ENCODE measurements at places on chromosomes 4 and X.

GRCh38 chr4:86706923-86707597 is 112.9 kb downstream of the PTPN13 start:
- H3K4me1 ChIP-seq = no peaks in the 10 kb centered on the region
- no peak for DNase-seq
- H3K27ac ChIP-seq = no peak overlapping the region

- no peaks in the 10 kb centered on the region for H3K36me3 ChIP-seq
- DNase-seq = no peak
- no peak overlapping the region for H3K27ac ChIP-seq
- no peak overlapping the region for H3K4me3 ChIP-seq
- no peaks in the 10 kb centered on the region for H3K4me1 ChIP-seq
- H3K27me3 ChIP-seq = no peaks in the 10 kb centered on the region
Observed at GRCh38 chrX:77436682-77437081, 10.5 kb upstream of the FGF16 start.

DNA sequence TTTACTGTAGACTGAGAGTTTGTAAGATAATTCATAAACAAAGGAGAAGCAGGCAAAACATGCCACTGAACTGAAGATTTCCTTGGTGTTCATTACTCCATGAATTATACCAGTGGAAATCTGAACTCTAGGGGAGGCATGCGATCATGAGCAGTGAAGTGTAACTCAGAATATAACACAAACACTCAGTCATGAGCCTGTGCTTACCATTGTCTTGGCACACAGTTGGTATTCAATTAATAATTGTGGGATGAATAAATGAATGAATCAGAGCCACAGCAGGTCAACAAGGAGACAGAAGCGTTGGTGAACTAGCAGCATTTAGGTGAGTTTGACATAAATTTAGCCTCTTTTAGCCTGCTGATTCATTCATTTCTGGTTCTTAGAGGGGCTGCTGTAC is 263.5 kb upstream of the DKK2 start:
- DNase-seq = no peak
- H3K36me3 ChIP-seq = peaks cover 3% of the 10 kb centered on the region
- H3K27ac ChIP-seq = no peak overlapping the region
- no peaks in the 10 kb centered on the region for H3K4me1 ChIP-seq
- no peaks in the 10 kb centered on the region for H3K27me3 ChIP-seq

DNA sequence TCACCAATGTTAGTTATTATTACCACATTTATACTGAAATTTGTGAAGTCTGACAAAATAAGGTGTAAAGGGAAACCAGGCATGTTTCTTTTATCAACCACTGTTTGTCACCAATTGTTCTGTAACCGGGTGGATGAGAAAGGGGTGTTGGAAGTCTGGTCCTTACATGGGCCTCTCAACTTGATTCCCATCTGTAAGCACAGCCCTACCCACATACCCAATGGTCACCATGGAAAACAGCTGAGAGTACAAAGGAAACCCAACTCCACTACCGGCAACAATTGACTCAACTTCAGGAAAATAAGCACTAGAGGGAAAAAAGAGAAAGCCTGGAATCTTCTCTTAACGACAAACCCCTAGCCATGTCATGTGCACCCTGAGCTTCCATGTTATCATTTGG is 70.8 kb upstream of the PTCHD1 start:
- DNase-seq = no peak
- H3K4me1 ChIP-seq = no peaks in the 10 kb centered on the region
- no peaks in the 10 kb centered on the region for H3K27me3 ChIP-seq
- no peak overlapping the region for H3K27ac ChIP-seq
- H3K4me3 ChIP-seq = no peak overlapping the region

GRCh38 chr4:73603271-73603710 is 16.9 kb downstream of the RASSF6 start:
- H3K36me3 ChIP-seq = no peaks in the 10 kb centered on the region
- no peak overlapping the region for H3K4me3 ChIP-seq
- no peaks in the 10 kb centered on the region for H3K4me1 ChIP-seq
- H3K27me3 ChIP-seq = no peaks in the 10 kb centered on the region
- no peak for DNase-seq
- no peak overlapping the region for H3K27ac ChIP-seq

GRCh38 chr4:139560406-139561104 is 4.5 kb upstream of the SETD7 start:
- DNase-seq = no peak
- H3K4me1 ChIP-seq = peaks cover 31% of the 10 kb centered on the region
- peaks cover 10% of the 10 kb centered on the region for H3K27me3 ChIP-seq
- H3K27ac ChIP-seq = peak overlapping the region; percentile 81

DNA sequence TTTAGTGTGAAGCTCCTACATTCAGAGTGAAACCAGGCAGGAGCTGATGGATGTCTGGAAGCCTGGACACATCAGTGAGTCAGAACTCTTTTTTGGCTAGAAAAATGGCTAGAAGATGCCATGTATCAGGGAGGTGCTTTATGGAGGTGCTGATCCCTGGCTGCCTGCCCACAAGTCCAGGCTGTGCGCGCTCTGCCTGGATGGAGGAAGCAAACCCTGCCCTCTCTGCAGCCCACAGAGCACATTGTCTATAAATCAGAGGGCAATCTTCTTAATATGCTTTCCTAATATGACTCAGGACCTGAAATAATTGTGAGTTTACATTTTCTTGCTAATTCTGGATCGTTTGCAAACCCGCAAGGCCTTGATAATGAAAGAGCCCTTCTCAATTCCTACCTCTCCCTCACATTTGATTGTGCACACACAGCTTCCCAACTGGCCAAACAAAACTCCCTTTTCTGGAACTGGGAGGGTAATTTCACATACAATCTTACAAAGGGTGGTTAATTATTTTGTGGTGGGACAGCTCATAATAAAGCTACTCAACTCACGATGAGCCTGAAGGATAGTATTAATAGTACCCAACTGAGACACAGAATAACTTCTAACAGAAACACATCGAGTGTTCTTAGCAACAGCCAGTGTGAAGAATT is 11.7 kb downstream of the MFAP3L start:
- H3K27me3 ChIP-seq = peaks cover 10% of the 10 kb centered on the region
- no peaks in the 10 kb centered on the region for H3K4me1 ChIP-seq
- no peak overlapping the region for H3K4me3 ChIP-seq
- no peak for DNase-seq
- H3K36me3 ChIP-seq = no peaks in the 10 kb centered on the region
- H3K27ac ChIP-seq = no peak overlapping the region

DNA sequence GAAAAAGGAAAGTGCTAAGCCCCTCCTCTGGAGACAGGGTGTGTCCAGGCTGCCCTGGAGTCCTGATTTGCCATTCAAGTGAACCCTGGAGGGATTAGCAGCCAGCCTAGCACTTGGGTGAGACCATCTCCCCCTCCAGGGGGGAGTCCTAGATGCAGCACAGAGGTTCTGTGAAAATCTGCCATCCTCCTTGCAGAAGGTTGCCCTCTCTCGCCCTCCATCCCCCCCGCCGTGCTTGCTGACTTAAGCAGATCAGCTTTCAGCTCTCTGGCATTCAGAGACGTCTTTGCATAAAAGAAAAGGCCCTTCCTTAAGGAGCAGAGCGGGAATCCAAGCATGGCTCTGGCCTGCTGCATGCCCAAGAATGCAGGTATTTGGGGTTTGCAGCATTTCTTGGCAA is 102.1 kb upstream of the SCML1 start:
- no peaks in the 10 kb centered on the region for H3K36me3 ChIP-seq
- no peak overlapping the region for H3K27ac ChIP-seq
- no peak overlapping the region for H3K4me3 ChIP-seq

Data from central memory CD8-positive, alpha-beta T cell (primary cell).